ENCODE measurements at places on chromosomes 13 and 19.

DNA sequence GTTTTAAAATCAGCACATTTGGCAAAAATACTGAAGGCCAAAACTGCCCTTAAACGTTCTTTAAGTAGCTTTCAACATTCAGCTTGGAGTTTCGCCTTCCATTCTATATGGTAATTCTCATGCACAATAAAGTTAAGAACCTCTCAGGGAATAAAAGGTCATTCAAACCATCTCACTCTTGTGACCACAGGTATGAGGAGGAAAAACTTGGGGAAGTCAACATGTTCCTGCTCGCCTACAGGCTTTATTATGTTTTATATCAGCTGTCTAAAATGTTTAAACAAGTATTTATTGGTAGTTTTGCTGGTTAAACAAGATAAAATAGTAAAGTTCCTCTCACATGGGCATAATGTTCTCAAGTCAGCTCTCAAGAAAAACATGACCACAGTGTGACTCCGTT, 19.9 kb upstream of the TM9SF2 start:
- no peak for DNase-seq

DNA sequence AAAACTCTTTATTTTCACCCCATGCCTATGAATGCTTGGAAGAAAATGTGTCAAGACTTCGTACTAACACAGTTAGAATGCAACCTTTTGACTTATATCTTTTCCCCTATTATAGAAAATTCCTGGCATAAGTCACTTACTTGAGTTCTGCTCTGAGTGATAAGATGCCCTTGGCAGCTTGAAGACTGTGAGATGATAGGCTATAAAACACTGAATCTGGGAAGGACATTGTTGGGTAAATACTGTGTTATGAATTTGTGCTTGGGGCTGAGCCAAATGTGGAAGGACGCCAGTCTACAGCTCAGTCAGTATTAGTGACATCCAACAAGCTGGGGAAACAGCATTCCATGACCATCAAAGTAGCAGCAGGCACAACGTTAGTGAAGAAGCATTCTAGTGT, 368.0 kb upstream of the SGCG start:
- DNase-seq = no peak

GRCh38 chr13:105587786-105588185, 947.7 kb downstream of the EFNB2 start:
- no peak for DNase-seq

DNA sequence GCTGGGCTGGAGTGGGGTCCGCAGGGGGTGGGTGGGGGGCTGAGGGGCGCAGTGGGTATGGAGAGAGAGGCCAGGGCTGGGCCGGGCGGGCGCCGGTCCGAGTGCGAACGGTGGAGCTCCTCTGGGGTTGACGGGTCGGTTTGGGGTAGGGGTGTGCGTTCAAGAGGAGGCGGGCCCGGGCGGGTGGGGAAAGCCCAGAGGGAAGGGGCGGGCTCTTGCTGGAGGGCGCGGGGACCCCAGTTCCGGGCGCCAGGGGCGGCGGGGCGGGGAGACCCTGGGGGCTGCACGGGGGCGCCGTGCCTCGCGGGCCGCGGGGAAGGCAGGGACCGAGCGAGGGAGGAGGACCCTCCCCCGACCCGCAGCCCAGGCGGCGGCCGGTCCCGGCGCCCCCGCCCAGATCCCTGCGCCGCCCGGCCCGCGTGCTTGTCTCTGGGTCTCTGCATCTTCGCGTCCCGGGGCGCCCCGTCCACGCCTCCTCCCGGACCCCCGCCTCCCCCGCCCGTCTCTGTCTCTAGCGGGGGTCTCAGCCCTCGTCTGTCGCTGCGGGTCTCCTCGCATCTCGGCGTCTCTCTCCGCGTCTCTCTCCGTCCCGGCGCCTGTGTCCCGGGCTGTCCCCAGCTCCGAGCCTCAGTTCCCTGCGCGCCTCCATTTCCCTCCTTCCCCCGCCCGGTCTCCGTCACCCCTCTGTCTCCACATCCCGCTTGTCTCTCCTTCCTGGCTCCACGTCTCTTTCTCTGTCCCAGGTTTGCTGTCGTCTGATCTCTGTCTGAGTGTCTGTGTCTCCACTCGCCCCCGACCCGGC, 8.3 kb upstream of the SHISA7 start:
- DNase-seq = no peak

DNA sequence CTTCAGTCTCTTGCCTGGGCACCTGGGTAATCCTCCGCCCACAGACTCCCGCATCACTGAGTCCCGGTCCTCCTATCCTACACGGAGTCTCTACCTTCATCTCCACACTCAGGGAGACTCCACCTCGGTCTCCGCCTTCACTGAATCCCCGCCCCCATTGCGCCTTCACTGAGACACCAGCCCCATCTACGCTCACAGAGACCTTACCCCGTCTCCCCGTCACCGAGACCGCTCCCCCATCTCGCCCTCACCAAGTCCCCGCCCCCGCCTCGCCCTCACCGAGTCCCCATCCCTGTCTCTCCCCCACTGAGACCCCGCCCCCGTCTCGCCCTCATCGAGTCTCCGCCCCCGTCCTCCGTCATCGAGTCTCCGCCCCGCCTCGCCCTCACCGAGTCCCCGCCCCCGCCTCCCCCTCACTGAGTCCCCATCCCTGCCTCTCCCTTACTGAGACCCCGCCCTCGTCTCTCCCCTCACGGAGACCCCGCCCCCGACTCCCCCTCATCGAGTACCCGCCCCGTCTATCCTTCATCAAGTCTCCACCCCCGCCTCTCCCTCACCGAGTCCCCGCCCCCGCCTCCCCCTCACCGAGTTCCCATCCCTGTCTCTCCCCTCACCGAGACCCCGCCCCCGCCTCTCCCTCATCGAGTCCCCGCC, 23.1 kb upstream of the ZNF846 start:
- DNase-seq = peak; percentile 88

- no peak for DNase-seq
These were observed 36.9 kb downstream of the RASA3 start for GRCh38 chr13:114095486-114095885.

DNA sequence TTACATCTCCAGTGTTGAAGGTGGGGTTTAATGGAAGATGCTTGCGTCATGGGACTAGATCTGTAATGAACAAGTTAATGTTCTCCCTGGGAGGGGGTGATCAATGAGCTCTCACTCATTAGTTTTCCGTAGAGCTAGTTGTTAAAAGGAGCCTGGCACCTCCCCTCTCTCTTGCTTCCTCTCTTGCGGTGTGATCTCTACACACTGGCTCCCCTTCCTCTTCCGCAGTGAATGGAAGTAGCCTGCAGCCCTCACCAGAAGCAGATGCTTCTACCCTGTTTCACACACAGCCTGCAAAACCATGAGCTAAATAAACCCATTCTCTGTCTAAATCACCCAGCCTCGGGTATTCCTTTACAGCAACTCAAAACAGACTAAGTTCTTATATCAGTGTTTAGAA, 318.8 kb downstream of the SLITRK1 start:
- DNase-seq = no peak

DNA sequence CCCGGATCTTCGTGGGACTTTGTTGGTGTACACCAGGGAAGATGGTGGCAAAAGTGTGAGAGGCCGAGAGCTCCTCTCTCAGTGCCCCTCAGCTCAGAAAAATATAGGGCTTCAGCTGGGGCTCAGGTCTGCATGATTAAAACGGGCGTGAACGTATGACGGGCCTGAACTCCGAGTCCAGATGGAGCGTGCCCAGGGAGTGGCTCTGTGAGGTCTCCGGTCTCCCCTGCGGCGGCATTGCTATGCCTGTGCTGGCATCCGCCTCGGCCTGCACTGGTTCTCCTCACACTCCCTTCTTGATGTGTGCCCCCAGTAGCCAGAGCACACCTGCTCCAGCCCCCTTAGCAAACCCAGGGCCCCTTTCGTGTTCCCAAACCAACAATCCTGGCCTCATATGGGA, 82.0 kb downstream of the TEX29 start:
- no peak for DNase-seq

DNA sequence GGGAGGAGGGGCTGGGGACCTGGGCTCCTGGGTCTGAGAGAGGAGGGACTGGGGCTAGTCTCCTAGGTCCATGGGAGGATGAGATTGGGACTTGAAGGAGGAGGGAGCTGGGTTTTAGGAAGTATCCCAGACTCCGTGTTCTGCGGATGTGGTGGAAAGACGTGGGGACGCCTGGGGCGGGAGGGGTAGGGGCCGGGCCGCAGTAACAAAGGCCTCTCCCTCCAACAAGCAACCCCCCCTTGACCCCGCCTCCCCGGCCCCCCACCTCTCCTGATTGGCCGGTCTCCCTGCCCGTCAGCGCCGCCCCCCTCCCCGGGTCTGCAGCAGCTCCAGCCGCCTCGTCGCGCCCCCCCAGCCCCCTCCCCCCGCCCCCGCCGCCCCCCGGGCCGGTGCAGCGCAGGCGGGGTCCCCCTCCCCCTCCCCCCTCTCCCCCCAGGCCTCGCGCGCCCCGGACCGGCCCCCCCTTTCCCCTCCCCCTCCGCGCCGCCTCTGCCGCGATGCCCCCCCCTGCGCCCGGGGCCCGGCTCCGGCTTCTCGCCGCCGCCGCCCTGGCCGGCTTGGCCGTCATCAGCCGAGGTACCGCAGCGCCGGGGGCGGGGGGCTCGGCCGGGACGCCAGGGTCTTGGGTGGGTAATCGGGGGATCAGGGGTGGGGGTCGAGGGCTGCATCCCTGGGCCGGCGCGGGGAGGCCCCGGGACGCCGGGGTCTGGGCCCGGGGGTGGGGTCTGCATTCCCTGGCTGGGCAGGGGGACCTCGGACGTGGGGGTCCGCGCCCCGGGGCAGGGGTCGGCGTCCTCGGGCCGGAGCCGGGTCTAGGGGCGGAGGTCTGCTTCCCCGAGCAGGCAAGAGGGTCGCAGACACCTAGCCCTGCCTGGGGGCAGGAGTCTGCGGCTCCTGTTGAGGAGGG, at the start of gene IGLON5:
Gene IGLON5 (plus strand): TSS at position 294 of the 907 bp plus-strand sequence. CDS start 204 bp downstream, at position 498.
- no peak for DNase-seq

DNA sequence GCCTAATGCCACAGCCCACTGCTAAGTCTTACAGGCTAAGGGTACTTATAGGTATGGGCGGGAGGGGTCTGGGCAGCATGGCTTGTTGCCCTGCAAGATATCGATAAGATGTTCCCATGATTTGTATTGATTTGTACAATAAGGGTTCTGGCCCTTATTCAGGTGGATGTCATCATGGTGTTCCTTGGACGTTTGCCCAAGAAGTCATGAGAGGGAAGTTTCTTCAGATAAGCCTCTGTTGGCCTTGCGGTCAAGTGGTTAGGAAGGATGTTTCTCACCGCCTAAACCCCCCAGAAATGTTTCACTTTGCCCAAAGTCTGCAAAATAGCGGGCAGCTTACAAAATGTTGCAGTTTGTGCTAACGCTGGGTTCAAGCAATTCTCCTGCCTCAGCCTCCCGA, 7.3 kb downstream of the PARP4 start:
- no peak for DNase-seq

GRCh38 chr19:3190921-3191805, 5.4 kb downstream of the NCLN start:
- no peak for DNase-seq

GRCh38 chr19:3389876-3390371, 23.5 kb downstream of the NFIC start:
- no peak for DNase-seq

- DNase-seq = no peak
These were observed 7.1 kb downstream of the GPR108 start for GRCh38 chr19:6730153-6730804.

DNA sequence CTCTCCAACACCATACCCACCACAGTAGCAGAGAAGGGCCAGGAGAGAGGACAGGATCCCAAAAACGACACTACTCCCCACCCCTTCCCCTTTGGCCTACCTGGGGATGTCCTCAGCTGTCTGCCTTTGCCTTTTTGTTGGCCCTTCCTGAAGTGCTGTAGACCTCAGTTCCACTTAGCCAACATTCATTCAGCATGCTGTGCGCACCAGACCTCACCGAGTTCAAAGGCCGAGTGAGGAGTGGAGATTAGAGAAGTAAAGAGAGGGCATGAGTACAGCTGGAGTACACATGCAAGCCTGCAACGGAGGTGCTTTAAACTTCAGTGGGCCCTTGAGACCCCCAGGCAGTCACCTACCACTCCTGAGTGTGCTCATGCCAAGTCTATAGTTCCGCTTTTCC, 99.0 kb downstream of the TEX26 start:
- DNase-seq = no peak

DNA sequence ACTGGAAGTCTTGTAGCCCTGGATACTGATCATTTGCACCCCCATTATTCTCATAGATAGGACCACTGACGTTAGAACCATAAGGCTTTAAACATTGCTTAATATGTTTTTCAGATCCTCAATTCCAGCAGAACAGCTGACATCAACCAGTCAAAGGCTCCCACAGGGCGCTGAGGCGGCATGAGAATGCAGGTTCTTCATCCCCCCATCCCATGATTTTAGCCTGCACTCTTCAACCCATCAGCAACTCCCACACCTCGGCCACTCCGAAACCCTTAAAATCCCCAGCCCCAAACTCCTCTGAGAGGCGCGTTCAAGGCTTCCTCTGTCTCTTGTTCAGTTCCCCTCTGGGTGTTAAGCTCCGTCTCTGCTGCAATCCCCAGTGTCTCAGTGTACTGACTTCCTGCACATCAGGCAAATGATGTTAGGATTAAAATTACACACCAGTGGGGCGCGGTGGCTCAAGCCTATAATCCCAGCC, 24.3 kb upstream of the LAMP1 start:
- DNase-seq = no peak

DNA sequence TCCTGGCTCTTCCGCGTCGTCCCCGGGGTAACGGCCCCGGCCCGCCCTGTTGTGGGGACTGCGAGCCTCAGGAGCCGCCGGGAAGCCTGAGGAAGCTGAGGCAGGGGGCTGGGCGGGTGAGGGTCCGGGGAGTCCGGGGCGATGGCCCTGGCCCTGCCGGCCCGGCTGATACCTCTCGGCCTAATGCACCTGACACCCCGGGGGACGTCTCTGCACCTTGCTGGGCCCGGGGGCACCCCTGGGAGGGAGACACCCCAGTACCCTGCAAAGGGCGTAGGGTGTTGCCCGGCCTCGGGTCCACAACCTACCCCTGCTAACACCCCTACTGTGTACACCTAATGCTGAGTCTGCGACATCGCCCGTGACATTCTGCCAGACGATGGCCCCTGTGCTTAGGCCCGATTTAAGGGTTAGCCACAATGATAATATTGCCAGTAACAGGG, 410 bp downstream of the PIN1 start:
- no peak for DNase-seq

- DNase-seq = no peak
These were observed 69.5 kb downstream of the PTPRS start for GRCh38 chr19:5271145-5271544.

- no peak for DNase-seq
These were observed 18.0 kb upstream of the GARRE1 start for GRCh38 chr19:34236035-34236987.

- DNase-seq = peak; percentile 96
These were observed at the start of the genes PET100 and XAB2 for GRCh38 chr19:7629347-7630054. Gene PET100 (plus strand): TSS chr19:7629793. CDS start chr19:7629834, 41 bp downstream. Gene XAB2 (minus strand): TSS chr19:7629545. CDS start chr19:7629527, 18 bp downstream.
